ENCODE measurements at places on chromosomes 12 and 14. TPM values are rescaled to one million over a fixed set of nuclear protein-coding genes. Genes with fewer than 3 reads are reported as not detected.

AMHR2 gene
- polyA plus RNA-seq: 3.6 TPM

WASHC3 gene
- polyA plus RNA-seq: 56.8 TPM

CD163L1 gene
- 5.0 TPM for polyA plus RNA-seq

C1S gene
- polyA plus RNA-seq: 121 TPM

SLC22A17 gene
- polyA plus RNA-seq: 27.1 TPM

TBK1 gene
- 26.0 TPM for polyA plus RNA-seq

PIANP gene
- polyA plus RNA-seq: 5.6 TPM

RDH16 gene
- polyA plus RNA-seq: 0.92 TPM

DNAJC22 gene
- polyA plus RNA-seq: 7.0 TPM

PRB2 gene
- not detected for polyA plus RNA-seq

SERPINA4 gene
- polyA plus RNA-seq: 1.4 TPM

BCL7A gene
- polyA plus RNA-seq: 16.5 TPM

GALNT16 gene
- polyA plus RNA-seq: 5.0 TPM

NANOG gene
- polyA plus RNA-seq: 0.28 TPM

All from left lung (tissue), 14 donors.